Substantia nigra (tissue), 51 donors: ENCODE measurements at places on chromosomes 13 and 19.
A peak's percentile ranks its signal among the peaks of the same experiment; 100 is the strongest.

- no peak for DNase-seq
These were observed 2452.1 kb downstream of the PCDH9 start for GRCh38 chr13:64778002-64778401.

DNA sequence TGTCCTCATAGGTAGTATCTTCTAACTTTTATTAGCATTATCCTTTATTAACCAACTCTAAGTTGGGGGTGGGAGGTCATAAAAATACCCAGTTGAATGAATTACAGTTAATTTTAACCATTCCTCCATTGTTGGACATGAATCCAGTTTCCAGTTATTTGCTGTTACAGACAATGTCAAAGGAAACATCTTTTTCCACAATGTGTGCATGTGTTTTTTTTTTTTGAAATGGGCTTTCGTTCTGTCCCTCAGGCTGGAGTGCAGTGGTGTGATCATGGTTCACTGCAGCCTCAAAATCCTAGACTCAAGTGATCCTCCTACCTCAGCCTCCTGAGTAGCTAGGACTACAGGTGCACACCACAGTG is 32.0 kb downstream of the KLF5 start:
- DNase-seq = no peak

- peak; percentile 37 for DNase-seq
These were observed 13.3 kb upstream of the CACNG6 start for GRCh38 chr19:53977991-53978731.

- DNase-seq = no peak
These were observed 215.5 kb upstream of the HTR2A start for GRCh38 chr13:47112205-47112902.

GRCh38 chr13:113855012-113855921 is 8.6 kb downstream of the GAS6 start:
- DNase-seq = no peak

GRCh38 chr13:45179428-45179827 is 21.4 kb downstream of the KCTD4 start:
- DNase-seq = no peak

DNA sequence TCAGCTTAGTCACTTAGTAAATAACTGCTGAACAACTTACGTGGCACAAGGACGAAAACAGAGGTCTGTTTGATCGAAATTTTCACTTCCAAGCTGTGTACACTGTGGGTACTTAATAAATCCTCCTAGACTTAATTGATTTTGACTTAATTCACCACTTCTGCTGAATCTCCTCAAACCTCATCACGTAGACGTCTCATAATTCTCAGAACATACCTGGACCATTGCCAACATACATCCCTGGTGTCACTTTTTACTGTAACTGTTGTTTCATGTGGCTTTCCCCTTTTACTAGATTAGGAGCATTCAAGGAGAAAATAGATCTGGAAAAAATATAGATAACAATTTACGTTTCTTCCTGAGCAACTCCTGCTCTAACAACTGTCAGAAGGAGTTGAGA is 105.0 kb downstream of the MBNL2 start:
- DNase-seq = no peak

DNA sequence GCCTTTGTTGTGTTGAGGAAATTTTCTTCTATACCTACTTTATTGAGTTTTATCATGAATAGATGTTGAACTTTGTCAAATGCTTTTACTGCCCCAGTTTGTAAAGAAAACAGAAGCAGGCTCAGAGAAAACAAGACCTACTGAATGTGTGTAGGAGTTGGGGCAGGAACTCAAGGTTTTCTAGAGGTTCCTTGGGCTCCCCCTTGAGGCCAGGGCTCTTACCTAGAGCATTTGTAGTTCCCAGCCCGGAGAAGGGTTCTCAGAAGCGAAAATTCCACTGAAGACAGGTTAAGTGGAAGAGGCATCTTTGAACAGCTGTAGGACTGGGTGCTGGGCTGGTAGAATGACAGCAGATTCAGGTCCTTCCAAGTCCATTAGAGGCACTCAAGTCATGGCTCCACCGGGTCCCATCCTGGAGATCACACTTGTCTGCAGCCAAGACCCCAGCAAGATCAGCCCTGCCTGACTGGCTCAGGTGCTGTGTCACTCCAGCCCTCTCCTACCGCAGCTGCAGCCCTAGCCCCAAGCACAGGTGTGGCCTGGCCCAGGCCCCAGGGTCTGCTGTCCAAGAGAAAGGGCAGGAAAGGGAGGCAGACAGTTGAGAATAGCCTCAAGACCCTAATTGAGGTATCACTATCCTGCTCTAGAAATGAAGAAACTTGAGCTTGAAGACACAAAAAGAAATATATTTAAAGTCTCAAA is 425.5 kb downstream of the PCDH20 start:
- no peak for DNase-seq
